Adrenal gland (tissue), 19 donors: ENCODE measurements at places on chromosomes 13 and 19.

DNA sequence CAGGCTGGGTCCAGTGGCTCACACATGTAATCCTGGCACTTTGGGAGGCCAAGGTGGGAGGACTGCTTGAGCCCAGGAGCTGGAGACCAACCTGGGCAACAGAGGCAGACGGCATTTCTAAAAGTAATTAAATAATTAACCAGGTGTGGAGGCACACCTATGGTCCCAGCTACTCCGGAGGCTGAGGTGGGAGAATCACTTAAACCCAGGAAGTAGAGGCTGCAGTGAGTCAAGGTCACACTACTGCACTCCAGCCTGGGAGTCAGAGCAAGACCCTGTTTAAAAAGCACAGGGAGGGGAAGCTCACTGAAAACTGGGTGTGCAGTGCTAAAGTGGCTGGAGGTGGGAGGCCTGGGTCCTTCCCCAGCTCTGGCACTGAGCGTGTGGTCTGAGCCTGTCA is 9.7 kb downstream of the LATS2 start:
- no peak for DNase-seq

GRCh38 chr13:92836171-92836570 is 390.4 kb upstream of the GPC6 start:
- DNase-seq, result no peak

DNA sequence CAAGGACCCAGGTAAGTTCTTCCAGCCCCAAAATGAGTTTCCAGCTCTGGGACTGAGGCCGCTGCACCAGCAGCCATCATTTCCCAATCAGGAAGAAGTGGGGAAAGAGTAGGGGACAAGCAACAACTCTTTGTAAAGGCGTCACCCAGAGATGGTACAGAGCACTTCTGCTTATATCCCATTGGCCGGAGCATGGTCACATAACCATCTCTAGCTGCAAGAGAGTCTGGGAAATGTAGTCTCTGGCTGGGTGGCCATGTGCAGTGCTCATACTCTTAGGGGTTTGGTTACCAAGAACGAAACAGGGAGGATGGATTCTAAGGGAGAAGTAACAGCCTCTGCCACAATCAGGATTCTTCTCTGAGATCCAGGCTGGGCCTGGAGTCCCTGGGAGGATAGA is 26.3 kb downstream of the CKM start:
- no peak for DNase-seq

- DNase-seq, result no peak
Observed at GRCh38 chr13:64052521-64052920, 2636.9 kb upstream of the PCDH20 start.

GRCh38 chr13:72760189-72760588 is 21.5 kb downstream of the DIS3 start:
- DNase-seq, result no peak

GRCh38 chr19:4019578-4019977 is 12.0 kb downstream of the PIAS4 start:
- DNase-seq, result peak; percentile 74

- DNase-seq, result no peak
Observed at GRCh38 chr13:65592731-65593130, 1637.4 kb downstream of the PCDH9 start.

DNA sequence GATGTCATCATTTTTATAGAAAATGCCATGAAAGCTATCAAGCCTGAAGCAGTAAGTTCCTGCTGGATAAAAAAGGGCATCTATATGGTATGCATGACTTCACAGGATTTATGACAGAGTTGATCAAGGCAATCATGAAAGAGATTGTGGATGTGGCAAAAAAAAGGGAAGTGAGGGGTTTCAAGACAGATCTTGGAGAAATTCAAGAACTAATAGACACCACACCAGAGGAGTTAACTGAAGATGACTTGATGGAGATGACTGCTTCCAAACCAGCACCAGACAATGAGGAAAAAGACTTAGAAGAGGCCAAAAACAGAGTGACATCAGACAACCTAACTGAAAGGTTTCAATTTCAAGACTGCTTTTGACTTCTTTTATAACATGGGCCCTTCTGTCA is 691.1 kb upstream of the SLC10A2 start:
- DNase-seq, result no peak

- peak; percentile 47 for DNase-seq
Observed at GRCh38 chr13:110593430-110594130, 21.8 kb upstream of the NAXD start.

- no peak for DNase-seq
Observed at GRCh38 chr13:60467098-60467497, 70.1 kb downstream of the TDRD3 start.

GRCh38 chr19:45079063-45079910 is at the start of gene GEMIN7:
TSS of gene GEMIN7 (plus strand) at chr19:45079260. CDS start at chr19:45090115, 10,855 bp downstream.
- peak; percentile 78 for DNase-seq

- DNase-seq, result no peak
Observed at GRCh38 chr13:33519561-33520467, 234.3 kb upstream of the STARD13 start.

DNA sequence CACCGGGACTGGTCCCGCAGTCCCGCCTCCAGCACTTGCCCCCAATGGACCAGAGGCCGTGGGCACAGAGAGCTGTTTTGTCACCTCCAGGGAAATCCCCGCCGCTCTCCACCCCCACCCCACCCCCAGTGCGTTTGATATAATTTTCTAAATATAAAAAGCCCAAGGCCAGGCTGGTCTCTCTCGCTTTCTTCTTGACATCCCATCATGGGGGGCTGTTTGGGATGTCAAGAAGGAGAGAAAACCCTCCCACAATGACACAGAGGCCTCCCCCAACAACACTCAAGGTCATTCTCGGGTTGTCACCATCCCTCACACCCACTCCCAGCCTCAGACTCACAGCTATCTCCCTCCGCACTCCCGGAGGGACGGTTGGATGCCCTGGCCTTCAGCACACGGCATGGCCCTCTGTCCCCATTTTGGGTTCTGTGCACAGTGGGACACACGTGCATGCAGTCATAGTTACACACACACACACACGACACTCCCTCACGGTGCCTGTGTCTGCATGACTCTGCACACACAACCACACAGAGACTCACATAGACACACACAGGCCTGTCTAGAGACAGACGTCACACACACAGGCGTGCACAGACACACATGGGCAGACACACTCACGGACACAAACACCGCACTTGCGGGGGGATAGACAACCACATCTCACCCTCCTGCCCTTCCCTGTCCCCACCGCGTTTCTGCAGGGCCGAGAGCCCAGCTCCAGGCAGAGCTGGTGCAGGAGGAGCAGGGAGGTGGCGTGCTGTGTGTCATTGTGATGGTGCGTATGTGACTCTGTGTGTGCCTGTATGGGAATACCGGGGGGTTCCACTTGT is 4.8 kb upstream of the NFIC start:
- DNase-seq, result peak; percentile 81

GRCh38 chr19:5145521-5146511 is 176.9 kb downstream of the KDM4B start:
- DNase-seq, result no peak

DNA sequence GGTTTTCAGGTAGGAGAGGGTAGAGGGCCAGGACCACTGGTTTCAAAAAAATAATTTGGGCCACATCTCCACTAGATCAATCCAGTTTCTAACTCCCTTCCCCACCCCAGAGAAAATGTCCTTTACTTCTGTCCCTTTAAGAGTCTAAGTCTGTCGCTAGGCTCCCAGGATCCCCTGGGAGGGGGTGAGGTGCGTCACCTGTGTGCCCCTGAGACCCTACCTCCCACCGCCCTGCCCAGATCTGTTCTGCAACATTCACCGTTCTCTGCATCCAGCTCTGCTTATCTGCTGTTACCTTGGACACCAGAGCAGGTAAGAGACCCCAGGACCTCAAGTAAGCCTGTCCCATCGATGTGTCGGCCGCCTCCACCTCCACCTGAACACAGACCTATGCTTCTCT is at the start of gene GFY:
TSS of gene GFY (plus strand) at position 211 of the 400 bp plus-strand sequence. CDS start 1,043 bp downstream, outside the sequence.
- DNase-seq, result no peak

DNA sequence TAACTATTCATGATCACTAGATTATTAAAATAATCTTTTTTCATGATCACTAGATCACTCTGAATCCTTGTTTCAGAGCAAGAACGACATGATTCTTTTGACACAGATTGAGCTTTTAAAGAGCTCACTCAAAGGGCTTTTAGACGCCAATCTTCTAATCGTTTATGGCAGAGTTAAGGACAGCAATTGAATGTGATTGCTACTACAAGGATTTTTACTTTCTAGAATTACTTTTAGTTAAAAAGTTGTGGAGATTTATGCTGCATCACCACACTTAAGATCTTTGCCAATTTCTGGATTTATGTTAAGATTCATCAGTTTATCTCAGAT is 1.3 kb downstream of the EXOSC8 start:
- DNase-seq, result no peak

DNA sequence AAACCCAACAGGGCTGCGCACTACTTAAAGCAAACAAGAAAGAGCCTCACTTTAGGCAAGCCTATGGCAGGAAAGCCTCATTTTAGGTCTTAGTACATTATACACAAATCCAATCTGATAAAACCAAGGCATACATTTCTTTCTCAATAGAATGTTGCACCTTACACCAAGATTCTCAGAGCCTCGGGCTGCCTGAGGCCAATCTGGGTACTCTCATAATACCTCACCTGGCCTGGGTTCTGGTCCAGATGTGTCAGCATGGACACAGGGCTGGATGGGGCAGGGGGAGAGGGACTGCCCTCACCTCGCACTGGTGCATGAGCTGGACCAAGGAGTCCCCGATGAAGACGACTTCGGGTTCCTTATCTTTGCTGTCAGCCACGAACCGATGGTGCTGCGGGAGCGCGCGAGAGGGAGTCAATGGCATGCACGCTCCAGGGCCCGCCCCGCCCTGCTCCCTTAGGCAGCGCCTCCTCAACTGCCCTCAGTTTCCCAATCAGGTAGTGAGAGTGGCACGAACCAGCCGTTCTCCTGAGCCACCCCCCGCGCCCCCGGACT is at the start of gene PRR19:
TSS of gene PRR19 (plus strand) at position 487 of the 558 bp plus-strand sequence. CDS start 7,453 bp downstream, outside the sequence.
- DNase-seq, result no peak

DNA sequence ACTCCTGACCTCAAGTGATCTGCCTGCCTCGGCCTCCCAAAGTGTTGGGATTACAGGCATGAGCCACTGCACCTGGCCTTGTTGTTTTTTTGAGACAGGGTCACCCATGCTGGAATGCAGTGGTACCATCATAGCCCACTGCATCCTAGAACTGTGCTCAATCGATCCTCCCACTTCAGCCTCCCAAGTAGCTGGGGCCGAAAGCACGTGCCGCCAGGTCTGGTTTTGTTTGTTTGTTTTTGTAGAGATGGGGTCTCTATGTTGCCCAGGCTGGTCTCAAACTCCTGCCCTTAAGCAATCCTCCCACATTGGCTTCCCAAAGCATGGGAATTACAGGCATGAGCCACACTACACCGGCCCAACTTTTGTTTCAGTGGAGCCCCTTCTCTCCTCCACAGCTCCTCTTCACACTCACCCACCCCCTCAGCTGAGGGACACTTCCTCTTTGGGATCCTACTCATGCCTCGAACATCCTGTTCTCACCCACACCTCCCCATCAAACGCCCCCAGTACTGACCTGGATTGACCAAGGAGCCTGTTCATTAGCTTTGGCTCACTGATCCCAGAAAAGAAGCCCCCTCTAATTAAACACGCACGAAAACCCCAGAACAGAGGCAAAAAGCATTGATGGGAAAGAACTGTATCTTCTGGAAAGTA is 12.8 kb upstream of the CERS4 start:
- DNase-seq, result no peak

DNA sequence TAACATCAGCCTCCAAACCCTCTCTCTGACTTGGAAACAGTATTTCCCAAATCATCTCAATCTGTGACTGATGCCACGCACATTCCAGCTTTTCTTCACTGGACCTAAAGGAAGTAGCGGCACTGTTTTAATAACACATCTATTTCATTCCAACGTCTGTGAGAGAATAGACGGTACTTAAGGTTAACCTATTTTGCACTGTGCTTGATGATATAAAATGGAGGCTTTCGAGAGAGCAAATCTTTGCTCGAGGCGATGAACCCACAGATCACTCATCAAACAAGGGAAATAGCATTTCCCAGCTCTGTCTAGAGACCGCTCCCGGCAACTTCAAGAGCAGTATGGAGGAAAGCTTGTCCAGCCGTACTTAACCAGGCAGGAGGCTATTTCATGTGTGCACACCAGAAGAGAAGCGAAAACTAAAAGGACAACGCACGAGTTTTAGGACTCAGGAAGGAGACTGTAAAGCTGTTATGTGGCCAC is 2.9 kb downstream of the UBL3 start:
- DNase-seq, result no peak

DNA sequence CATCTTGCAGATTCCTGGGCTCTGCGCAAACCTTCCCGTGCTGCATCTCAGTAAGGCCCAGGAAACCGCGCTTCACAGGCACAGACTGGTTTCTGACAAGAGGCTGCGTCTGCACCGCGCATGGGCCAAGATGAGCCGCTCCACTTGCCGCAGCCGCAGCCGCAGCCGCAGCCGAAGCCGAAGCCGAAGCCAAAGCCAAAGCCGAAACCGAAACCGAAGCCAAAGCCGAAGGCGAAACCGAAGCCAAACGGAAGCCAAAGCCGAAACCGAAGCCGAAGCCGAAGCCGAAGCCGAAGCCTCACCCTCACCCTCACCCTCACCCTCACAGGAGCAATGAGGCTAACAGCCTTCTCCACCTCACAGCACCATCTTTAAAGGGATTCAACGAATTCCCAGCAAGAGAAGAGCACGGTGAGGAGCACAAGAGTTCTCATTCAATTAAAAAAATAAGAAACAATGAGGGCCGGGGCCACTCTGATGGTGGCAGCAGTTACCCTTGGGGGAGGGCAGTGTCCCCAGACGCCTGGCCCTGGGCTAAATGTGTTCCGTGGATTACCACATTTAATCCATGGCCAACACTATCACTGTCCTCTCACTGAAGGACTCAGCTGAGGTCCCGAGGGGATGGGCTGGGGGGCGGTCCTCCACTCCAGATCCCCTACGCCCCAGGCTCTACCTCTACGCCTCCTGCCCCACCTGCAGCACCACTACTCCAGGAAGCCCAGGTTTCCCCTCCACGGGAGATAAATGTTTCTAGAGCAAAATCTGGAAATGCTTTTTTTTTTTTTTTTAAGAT is 29.1 kb downstream of the ZNF787 start:
- DNase-seq, result no peak

DNA sequence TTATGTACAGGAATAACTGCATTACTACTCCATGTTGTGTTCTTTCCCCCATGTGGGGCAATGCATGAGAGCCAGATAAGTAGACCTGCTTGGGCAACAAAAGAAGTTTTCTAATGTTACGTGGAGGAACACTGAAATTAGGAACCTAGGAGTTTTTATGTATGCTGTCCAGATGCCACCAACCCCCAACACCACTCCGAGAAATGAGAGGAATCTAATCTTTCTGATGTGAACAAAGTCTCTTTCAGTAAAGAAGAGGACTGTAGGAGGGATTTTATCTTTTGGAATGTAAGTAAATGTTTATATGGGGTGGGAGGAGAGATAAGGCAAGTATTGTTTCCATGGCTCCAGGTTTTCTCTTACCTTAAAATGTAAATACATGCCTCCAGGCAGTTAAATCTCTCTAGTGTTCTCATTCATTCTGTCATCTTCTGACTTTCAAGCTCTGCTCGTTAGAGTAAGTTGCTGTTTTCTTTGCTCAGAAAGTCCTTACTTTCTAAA is 820.6 kb downstream of the PCDH17 start:
- no peak for DNase-seq

- DNase-seq, result no peak
Observed at GRCh38 chr13:106474912-106475311, 60.5 kb downstream of the EFNB2 start.

GRCh38 chr19:15529774-15530372 is 21.5 kb downstream of the CYP4F22 start:
- no peak for DNase-seq
